ENCODE measurements at places on chromosomes 2 and 18.

- no peak for DNase-seq
Measured at GRCh38 chr18:56388571-56388970, 249.8 kb downstream of the TXNL1 start.

DNA sequence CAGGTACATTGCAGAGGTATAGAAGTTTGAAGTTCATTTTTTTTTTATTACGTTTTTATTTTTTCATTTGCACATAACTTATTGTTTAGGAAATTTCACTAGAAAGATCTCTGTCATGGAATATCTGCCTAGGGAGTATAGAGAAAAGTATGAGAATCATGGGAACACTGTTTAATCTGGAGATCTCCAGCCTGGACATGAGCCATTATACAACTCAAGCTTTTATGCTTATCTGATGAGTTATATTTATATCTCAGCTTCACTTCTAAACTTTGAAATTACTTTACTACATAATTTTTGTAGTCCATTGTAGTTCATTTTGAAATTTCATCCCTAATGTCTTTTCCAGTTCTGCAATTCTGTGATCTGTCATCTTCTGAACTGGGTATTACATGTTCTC is 515.6 kb downstream of the ERBB4 start:
- no peak for DNase-seq

GRCh38 chr2:204177251-204177976 is 240.9 kb downstream of the ICOS start:
- DNase-seq, result no peak

DNA sequence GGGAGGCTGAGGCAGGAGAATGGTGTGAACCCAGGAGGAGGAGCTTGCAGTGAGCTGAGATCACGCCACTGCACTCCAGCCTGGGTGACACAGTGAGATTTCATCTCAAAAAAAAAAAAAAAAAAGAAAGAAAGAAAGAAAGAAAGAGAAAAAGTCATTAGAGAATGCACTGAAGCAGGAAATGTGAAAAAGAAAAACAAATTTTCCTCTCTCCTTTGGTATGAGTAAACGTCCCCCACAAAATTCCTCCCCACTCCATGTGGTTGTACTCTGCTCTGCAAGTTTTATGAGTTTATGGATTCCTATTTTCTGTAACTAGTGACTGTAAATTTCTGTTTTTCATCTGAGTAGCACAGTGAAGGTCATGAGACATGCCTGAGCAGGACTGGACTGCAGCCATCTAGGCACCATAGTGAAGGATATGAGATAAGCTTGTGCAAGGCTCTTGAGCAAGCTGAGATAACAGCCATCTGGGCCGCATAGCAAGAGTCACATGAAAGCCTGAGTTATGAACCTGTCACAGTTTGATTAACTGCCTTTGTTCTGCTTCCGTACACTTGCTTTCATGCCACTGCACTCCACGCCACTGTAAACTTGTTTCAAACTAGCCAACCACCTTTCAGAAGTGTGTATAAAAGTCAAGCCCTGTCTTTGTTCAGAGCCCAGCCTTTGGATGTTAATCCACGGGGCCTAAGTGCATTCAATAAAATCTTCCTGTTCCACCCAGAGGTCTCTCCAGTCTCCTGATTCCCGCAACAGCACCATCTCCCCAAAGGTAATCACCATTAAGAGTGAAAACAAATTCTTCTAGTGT is 50.2 kb downstream of the SKA1 start:
- DNase-seq, result no peak

DNA sequence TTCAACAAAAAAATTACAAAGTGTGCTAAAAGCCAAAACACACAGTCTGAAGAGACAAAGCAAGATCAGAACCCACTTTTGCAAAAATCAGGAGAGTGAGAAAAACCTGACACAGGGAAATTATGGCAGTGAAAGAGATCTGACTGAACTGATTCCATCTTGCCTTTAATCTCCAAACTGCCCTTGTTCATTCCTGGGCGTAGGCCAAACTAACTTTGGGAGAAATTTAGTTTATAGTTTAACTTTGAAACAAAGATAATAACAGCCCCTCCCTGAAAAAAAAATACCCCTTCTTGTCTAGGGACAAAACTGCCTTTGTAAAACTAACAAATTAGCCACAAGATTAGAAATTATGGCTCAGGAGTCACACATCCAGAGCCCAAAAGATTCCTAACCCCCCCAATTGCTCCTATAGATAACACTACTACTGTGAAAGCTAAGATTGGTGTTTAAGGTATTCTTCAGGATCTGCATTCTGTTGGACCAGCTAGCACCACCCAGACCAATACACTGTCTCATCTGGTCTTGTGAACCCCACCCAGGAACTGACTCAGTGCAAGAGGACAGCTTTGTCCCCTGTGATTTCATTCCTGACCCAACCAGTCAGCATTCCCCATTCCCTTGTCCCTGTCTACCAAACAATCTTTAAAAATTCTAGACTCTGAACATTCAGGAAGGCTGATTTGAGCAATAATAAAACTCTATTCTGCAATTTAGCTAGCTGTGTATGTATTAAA is 226.1 kb upstream of the SH3BP4 start:
- no peak for DNase-seq

GRCh38 chr2:118737684-118738083 is 109.8 kb downstream of the EN1 start:
- no peak for DNase-seq

- DNase-seq, result no peak
Measured at GRCh38 chr2:64487256-64488049, 33.5 kb downstream of the LGALSL start.
